ENCODE measurements at places on chromosomes 2 and 18.

DNA sequence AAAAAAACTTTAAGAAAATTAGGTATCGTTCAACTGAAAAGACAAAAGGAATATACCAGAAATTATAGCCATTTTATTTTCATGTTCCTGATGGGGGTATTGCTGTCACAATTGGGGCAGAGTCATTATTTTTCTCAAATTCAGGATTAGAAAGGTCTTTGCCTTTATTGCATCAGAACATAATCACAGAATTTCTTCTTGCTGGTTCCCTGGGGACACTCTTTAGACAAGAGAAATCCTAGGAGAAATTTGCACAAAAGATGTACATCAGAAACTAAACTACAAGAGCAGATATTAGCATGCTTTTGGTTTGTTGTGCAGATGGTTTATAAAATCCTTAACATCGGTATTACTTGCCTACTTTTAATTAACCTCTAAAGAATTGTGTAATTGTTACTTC is 103.2 kb downstream of the NCOA1 start:
- DNase-seq: no peak

DNA sequence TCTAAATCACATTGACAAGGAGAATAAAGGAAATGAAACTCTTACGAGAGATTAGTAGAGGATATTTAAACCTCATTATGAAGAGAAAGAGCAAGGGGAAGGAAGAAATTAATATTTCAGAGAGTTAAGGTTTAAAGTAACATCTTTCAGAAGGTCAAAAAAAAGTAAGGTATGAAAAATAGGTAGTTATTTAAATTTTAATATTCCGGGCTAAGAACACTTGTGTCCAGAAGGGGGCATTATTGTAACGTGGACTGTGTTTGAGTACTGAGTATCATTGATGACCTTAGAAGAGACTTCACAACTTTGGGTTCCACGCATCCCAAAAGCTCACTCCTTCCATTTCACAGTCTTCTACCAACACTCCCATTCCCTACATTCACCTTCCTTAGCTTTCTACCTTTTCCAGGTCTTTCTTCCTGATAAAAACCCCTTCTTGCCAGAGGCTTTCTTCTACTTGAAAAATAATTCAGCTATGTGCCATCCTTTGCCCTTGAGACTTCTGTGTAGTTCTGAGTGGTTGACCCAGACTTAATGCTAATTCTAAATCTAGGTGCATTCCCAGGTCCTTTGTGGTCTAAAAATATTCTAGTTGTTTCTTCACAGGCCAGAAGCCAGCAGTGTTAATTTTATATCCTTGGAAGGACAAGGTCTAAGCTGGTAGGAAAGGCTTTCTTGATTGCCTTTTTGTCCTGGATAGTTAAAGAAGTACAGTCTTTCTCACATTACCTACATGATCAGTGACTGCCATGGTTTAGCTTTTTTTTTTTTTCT is 16.5 kb downstream of the DYNC1I2 start:
- no peak for DNase-seq

- no peak for DNase-seq
Measured at GRCh38 chr2:24544456-24545115, 53.5 kb downstream of the NCOA1 start.

DNA sequence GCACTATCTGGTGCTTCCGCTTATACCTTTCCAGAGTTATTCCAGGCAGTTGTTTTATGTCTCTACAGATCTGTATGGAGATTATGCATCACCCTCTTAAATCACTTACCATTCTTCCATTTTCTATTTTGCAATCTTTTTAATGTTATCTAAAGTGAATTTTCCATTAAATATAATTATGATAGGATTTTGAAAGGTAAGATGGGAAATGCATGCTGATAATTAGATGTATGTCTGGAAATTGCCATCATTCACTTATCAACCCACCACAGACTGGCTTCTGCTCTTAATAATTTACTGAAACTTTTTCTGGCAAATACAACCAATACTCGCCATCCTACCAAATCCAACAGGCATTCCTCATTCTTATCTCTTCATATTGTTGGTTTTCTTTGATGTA is 227.4 kb upstream of the MC4R start:
- no peak for DNase-seq

DNA sequence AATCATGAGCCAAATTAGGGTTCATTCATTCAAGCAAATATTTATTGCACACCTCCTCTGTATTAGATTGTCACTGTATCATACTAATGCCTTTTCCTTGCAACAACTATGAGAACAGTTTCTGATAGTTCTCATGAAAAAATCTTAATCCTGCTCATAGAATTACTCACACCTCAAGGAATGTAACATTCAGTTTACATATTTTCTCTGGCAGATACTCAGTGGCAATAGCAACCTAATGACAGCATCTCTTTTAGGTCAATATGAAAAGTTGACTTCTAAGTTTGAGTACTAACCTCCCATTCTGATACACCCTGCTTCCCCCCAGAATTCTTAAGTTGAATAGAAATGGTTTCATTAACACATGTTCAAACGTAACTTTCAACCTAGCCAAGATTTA is 132.0 kb downstream of the VWC2L start:
- DNase-seq: no peak
